ENCODE measurements at places on chromosomes 4 and X.

- DNase-seq = peak; percentile 78
Observed at GRCh38 chr4:1207603-1208265, 35.4 kb upstream of the SPON2 start.

GRCh38 chr4:86014599-86014998 lies 345.3 kb downstream of the MAPK10 start:
- DNase-seq = no peak

DNA sequence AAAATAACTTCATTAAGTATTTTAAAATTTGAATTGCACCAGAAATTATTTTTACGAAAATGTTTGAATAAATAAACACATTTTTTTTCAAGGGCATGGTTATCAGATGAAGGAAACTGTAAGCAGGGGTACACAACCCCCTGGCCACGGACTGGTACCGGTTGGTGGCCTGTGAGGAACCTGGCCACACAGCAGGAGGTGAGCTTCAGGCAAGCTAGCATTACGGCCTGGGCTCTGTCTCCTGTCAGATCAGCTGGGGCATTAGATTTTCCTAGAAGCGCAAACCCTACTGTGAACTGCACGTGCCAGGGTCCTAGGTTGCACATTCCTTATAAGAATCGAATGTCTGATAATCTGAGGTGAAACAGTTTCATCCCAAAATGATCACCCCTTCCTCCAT lies 1499.7 kb upstream of the AGA start:
- no peak for DNase-seq

- DNase-seq = no peak
Observed at GRCh38 chr4:52144372-52144771, 93.3 kb downstream of the SPATA18 start.

- DNase-seq = peak; percentile 4
Observed at GRCh38 chrX:132505116-132505515, 16.3 kb upstream of the MBNL3 start.

DNA sequence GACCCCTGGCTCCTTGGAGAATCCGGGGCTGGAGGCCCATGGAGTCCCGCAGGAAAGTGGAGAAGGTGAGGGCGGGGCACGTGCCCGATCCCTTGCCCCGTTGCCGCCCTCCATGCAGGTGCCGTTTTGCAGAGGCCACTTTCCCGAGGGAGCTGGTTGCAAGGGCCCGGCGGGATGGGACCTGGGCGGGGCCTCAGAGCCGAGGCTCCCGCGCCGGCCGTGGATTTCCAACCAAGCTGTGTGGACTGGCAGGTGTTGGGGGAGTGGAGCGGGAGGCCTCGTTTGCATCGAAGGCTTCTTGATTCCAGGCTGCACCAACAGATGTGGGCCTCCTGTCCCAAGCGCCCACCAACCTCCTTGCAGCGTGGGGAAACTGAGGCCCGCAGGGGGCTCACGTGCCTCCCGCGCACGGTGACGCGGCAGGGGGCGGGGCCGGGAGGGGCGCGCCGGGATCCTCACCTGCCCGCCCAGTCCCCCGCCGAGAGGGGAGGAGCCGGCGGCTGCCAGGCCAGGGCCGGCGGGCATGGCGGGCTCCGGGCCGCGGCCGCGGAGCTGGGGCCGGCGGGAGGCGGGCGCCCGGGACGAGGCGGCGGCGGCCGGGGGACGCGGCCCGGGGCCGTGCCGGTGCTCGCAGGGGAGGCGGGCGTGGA lies 24.9 kb downstream of the SH3BP2 start:
- DNase-seq = peak; percentile 59

GRCh38 chr4:95959633-95960032 lies 119.7 kb downstream of the PDHA2 start:
- no peak for DNase-seq

DNA sequence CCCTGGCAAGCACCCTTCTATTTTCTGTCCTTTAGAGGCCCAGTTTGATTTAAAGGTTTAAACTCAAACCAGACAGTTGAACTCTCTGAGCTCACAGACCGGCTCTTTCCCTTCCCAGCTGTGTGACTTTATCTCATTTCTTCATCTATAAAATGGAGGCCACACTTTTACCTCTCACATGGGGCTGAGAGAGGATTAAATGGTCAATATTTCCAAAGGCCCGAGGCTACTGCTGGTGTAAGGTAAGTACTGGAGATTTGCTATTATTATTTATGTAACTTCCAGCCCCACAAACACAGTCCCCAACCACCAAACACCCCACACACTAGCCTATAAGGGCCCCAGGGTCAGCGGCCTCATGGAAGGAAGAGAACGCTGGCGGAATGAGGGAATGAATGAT lies 13.6 kb upstream of the CYTL1 start:
- no peak for DNase-seq

DNA sequence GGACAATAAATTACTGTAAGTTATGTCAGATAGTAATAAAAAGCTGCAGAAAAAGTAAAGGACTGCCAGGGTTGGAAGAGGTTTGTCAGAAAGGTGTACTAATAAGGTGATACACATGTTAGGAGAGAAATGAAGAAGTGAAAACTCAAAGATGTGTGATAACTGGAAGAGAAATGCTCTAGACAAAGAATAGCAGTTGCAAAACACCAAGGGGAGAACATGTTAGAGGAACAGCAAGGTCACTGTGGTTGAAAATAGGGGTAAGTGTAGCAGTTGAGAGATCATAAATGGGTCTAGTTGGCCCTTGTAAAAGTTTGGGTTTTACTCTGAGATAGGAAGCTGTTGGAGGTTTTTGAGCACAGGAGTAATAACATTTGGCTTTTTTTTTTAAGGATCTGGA lies 46.9 kb downstream of the HSPA4L start:
- no peak for DNase-seq

DNA sequence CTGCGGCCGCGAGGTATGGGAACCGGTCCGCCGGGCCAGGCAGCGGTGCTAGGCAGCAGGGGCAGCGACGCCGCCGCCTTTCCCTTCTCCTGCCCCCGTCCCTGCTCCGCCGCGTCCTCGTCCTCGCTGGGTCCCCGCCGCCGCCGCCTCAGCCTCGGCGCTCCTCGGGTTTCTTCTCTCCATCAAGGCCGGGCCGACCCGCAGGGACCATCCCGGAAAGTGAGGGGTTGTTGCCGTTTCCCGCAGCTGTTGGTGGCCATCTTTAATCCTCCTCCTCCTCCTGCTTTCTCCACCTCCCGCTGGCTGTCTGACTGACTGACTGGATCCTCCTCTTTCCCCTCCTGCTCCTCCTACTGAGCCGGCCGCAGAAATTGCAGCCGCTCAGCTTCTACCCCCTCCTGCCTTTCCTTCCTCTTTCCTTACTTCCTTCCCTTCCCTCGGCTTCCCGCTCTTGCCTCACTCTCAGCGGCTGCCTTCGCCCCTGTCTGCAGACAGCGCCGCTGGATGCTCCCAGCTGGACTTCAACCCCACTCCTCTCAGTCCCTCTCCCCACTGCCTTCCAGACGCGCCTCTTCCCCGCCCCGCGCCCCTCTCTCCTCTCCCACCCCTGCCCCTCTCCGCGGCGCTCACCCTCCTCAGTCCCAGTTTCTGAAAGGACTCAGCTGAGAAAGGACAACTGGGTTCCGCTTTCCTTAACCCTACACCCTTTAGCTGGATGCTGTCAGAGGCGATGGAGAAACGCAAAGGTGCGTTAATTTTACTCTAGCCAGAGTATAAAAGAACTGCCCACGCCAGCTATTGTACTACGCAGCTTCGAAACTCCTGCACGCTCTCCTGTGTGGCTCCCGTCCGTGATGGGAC lies at the start of gene WDFY3:
TSS of gene WDFY3 (minus strand) at position 309 of the 861 bp plus-strand sequence. CDS start 106,099 bp downstream, outside the sequence.
- peak; percentile 94 for DNase-seq

DNA sequence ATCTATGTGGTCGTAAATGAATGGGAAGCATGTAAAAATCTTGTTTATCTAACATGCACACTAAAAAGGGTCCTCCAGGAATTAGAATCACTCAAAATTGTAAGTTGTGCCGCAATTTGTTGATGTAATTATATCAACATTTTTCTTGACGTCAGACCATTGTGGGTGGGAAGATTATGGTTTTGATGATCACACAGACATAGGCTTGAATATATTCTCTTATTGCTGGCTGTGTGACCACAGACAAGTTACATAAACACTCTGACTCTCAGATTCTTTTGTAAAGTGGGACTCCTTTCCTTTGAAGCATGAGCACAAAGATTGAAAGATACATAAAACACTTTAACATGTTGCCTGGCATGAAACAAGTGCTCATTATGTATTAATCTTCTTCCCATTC lies 51.5 kb downstream of the IL1RAPL1 start:
- no peak for DNase-seq

Measured in AG08395 (cell line).